ENCODE measurements at places on chromosomes 7 and 10. TPM values are rescaled to one million over a fixed set of nuclear protein-coding genes. Genes with fewer than 3 reads are reported as not detected.

NUTM2E gene
- 0.13 TPM for total RNA-seq

FXYD4 gene
- not detected for total RNA-seq

SLC26A5 gene
- not detected for total RNA-seq

SEMA3E gene
- 0.88 TPM for total RNA-seq

TMEM243 gene
- total RNA-seq, result 34.6 TPM

WDR86 gene
- total RNA-seq, result 1.7 TPM

PILRB gene
- 13.3 TPM for total RNA-seq

Measured in epithelial cell of alveolus of lung (primary cell).